ENCODE measurements at places on chromosomes 3 and 15. TPM values are rescaled to one million over a fixed set of nuclear protein-coding genes. Genes with fewer than 3 reads are reported as not detected.
A peak's percentile ranks its signal among the peaks of the same experiment; 100 is the strongest.

TJP1 gene
- 128 TPM for total RNA-seq

CYP1A1 gene
- 7.6 TPM for total RNA-seq

GRCh38 chr3:94336046-94336753, 273.3 kb downstream of the NSUN3 start:
- peaks cover 3% of the 10 kb centered on the region for H3K27me3 ChIP-seq
- no peak overlapping the region for H3K4me3 ChIP-seq
- no peak overlapping the region for H3K27ac ChIP-seq
- no peaks in the 10 kb centered on the region for H3K36me3 ChIP-seq

DNA sequence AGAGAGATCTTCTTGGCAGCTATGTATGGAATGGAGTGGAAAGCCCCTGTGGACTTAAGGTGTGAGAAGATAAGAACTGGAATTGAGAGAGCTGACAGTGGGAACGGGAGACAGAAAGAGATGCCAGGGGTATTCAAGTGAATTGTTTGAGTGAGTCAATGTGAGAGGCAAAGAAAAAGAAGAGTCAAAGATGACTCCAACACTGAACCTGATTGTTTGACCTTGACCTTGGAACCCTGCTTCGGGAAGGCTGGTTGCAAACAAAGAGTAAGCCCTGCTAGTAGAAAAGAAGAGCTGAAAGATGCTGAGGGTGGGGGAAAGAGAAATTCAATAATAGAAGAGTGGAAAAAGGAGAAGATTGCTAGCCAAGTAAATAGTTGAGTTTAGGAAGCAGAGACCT, 238.6 kb downstream of the BBX start:
- no peaks in the 10 kb centered on the region for H3K4me1 ChIP-seq
- no peak overlapping the region for H3K4me3 ChIP-seq
- no peaks in the 10 kb centered on the region for H3K36me3 ChIP-seq

- H3K27me3 ChIP-seq = no peaks in the 10 kb centered on the region
- DNase-seq = peak; percentile 30
- no peak overlapping the region for H3K27ac ChIP-seq
- H3K4me3 ChIP-seq = no peak overlapping the region
- H3K4me1 ChIP-seq = no peaks in the 10 kb centered on the region
These were observed 164.0 kb downstream of the IL20RB start for GRCh38 chr3:137121704-137122314.

- no peak overlapping the region for H3K27ac ChIP-seq
- no peaks in the 10 kb centered on the region for H3K27me3 ChIP-seq
- H3K4me3 ChIP-seq = no peak overlapping the region
- H3K4me1 ChIP-seq = no peaks in the 10 kb centered on the region
These were observed 309.3 kb downstream of the SV2B start for GRCh38 chr15:91409387-91409786.

GRCh38 chr15:48374472-48374871, 43.2 kb downstream of the DUT start:
- no peak overlapping the region for H3K4me3 ChIP-seq
- H3K4me1 ChIP-seq = peaks cover 10% of the 10 kb centered on the region
- no peaks in the 10 kb centered on the region for H3K27me3 ChIP-seq
- no peak for DNase-seq

DNA sequence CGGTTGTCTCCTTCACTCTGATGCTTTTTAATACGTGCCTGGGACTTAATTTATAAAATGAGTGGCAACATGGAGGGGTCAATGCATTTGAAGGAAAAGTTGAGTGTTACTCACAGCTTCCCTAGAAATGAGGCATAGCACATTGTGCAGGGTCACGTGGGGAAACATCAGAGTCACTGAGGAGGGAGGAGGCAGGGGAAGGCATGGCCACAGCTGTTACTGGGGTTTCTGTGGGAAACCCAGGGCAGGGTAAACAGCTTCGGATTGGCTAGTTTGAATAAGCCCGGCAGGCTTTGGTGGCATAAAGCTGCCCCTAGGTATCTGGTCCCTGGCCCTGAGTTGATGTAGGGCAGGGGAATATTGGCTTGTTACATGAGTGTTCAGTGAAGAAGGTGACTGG, 98.9 kb upstream of the ST8SIA2 start:
- H3K27me3 ChIP-seq = no peaks in the 10 kb centered on the region
- no peak overlapping the region for H3K27ac ChIP-seq
- H3K4me3 ChIP-seq = no peak overlapping the region
- DNase-seq = no peak
- H3K4me1 ChIP-seq = no peaks in the 10 kb centered on the region

DNA sequence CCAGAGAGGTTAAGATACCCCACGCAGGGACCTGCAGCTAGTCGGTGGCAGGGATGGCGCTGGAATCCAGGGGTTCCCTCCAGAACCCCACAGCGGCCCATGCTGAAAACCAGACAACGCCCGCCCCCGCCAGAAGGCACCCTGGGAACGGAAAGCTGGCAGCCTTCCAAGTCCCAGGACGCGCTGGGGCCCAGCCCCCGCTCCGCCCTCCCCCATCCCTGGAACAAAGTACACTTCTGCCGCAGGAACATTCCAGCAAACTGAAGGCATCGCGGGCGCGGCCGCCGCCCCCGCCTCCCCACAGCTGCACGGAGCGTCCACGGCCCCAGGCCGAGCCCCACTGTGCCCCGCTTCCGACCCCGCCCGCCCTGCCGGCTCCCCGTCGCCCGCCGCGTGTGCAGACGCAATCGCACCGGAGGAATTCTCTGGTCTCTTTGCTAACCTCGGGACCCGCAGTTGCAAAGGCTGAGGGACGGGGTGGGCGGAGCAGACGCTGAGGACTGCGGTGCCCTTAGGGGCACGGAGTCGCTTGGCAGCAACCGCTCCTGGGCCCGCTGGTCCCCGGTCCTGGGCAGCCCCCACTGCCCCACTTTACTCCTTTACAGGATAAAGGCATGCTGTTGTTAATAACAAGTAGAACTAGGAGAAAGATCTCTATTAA, 44.8 kb upstream of the RNU6-1 start:
- peaks cover 2% of the 10 kb centered on the region for H3K4me1 ChIP-seq
- peak; percentile 43 for DNase-seq
- H3K4me3 ChIP-seq = peak overlapping the region; percentile 68
- H3K36me3 ChIP-seq = no peaks in the 10 kb centered on the region
- H3K27me3 ChIP-seq = peaks cover 10% of the 10 kb centered on the region

DNA sequence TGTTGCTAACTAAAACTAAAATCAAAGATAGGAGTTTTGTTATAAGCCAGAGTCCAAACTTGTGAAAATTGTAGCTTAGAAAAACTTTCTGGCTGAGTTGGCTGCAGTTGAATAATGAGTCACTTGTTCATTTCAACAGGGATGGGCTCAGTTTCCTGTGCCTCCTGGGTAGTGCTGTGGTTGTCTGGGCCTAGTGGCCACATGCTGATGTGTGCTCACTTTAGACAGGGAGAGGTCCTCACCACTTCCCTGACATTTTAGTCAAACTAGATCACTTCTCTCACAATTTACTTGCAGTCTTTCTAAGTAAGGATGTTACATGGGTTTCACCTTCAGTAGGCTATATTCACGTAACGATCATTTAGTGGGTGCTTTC, 6.3 kb upstream of the UBE2Q2 start:
- H3K4me3 ChIP-seq = no peak overlapping the region
- no peak overlapping the region for H3K27ac ChIP-seq
- peaks cover 10% of the 10 kb centered on the region for H3K4me1 ChIP-seq
- no peaks in the 10 kb centered on the region for H3K36me3 ChIP-seq
- H3K27me3 ChIP-seq = no peaks in the 10 kb centered on the region
- DNase-seq = peak; percentile 42

GRCh38 chr15:92288755-92289154, 104.9 kb upstream of the ST8SIA2 start:
- no peaks in the 10 kb centered on the region for H3K27me3 ChIP-seq
- DNase-seq = no peak
- H3K36me3 ChIP-seq = no peaks in the 10 kb centered on the region
- no peak overlapping the region for H3K4me3 ChIP-seq
- H3K27ac ChIP-seq = no peak overlapping the region
- H3K4me1 ChIP-seq = no peaks in the 10 kb centered on the region

- H3K27me3 ChIP-seq = peaks cover 15% of the 10 kb centered on the region
- H3K27ac ChIP-seq = no peak overlapping the region
- H3K4me3 ChIP-seq = no peak overlapping the region
- H3K36me3 ChIP-seq = no peaks in the 10 kb centered on the region
These were observed 23.4 kb upstream of the DYNC1LI1 start for GRCh38 chr3:32593903-32594525.

- H3K27me3 ChIP-seq = no peaks in the 10 kb centered on the region
- no peak overlapping the region for H3K27ac ChIP-seq
- DNase-seq = peak; percentile 73
- H3K36me3 ChIP-seq = no peaks in the 10 kb centered on the region
These were observed 5.4 kb upstream of the ALDH1A2 start for GRCh38 chr15:58070801-58071418.

GRCh38 chr3:109442531-109442930, 105.2 kb upstream of the DPPA4 start:
- DNase-seq = no peak
- no peaks in the 10 kb centered on the region for H3K4me1 ChIP-seq
- no peaks in the 10 kb centered on the region for H3K36me3 ChIP-seq
- no peak overlapping the region for H3K4me3 ChIP-seq
- H3K27ac ChIP-seq = no peak overlapping the region

- H3K4me3 ChIP-seq = no peak overlapping the region
- H3K36me3 ChIP-seq = no peaks in the 10 kb centered on the region
- H3K4me1 ChIP-seq = no peaks in the 10 kb centered on the region
- no peaks in the 10 kb centered on the region for H3K27me3 ChIP-seq
- no peak for DNase-seq
- no peak overlapping the region for H3K27ac ChIP-seq
These were observed 935.0 kb downstream of the FHIT start for GRCh38 chr3:60316121-60316797.

GRCh38 chr15:42591238-42591934, 16.0 kb downstream of the STARD9 start:
- H3K27me3 ChIP-seq = no peaks in the 10 kb centered on the region
- H3K4me1 ChIP-seq = peaks cover 2% of the 10 kb centered on the region
- peak; percentile 47 for DNase-seq
- H3K36me3 ChIP-seq = no peaks in the 10 kb centered on the region
- H3K27ac ChIP-seq = no peak overlapping the region

DNA sequence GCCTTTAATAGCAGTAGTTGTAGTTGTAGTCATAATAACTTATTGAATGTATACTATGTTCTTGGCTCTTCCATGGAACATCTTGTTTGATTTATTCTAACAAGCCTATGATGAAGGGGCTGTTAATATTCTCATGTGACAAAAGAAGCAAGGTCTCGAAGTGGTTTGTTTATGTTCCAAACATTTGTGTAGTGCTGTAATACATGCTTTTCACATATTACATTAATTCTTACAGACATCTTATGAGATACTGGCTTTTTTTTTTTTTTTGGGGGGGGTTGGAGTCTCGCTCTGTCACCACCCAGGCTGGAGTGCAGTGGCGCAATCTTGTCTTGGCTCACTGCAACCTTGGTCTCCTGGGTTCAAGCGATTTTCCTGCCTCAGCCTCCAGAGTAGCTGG, 252.3 kb downstream of the PTPRG start:
- no peak overlapping the region for H3K27ac ChIP-seq
- no peaks in the 10 kb centered on the region for H3K4me1 ChIP-seq
- H3K4me3 ChIP-seq = no peak overlapping the region
- H3K27me3 ChIP-seq = no peaks in the 10 kb centered on the region
- DNase-seq = no peak

DNA sequence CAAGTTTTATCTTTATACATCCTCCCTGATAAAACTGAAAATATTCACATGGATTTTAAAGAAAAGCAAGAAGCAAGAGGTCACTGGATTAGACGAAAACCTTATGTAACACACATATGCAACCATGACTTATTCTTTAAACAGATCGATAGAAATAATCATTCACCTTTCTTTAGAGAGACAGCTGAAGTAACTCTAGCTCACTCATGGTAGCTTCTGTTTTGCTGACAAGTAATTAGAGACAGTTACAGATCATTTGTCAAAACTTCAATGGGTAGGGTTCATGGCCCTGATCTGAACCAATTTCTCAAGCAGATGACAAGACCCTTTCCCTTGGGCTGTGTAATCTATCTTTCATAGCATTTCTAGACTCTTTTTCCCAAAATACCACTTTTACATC, 74.5 kb downstream of the PLCH1 start:
- no peak overlapping the region for H3K4me3 ChIP-seq
- H3K27ac ChIP-seq = no peak overlapping the region
- no peak for DNase-seq
- H3K36me3 ChIP-seq = no peaks in the 10 kb centered on the region
- H3K4me1 ChIP-seq = no peaks in the 10 kb centered on the region

GRCh38 chr15:57736591-57736990, 30.1 kb downstream of the POLR2M start:
- peaks cover 10% of the 10 kb centered on the region for H3K4me1 ChIP-seq
- H3K36me3 ChIP-seq = no peaks in the 10 kb centered on the region
- H3K4me3 ChIP-seq = no peak overlapping the region

DNA sequence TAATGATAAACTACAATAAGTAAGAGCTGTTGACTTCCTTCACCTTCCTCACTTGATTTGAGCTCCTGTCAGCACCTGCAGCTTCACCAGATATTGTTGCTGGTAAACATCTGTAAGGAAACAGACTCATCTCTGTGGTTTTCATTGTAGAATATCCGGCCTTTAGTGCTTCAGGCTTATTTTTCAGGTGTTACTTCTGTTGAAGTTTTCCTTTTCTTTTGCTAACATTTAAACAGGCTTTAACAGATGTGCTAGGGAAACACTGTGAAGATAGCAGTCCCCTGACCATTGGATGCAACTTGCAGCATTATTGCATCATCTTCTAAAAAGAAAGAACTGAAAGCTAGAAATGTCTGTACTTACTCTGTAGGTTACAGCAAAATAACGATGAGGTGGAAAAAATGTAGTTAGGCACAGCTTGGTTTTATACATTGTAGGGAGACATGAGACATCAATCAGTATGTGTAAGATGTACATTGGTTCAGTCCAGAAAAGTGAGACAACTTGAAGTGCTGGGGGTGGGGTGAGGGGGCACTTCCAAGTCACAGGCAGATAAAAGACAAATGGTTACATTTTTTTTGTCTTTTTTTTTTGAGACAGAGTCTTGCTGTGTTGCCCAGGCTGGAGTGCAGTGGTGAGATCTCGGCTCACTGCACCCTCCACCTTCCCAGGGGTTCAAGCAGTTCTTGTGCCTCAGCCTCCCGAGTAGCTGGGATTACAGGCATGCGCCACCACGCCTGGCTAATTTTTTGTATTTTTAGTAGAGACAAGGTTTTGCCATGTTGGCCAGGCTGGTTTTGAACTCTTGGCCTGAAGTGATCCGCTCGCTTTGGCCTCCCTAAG, 10.2 kb downstream of the EDEM1 start:
- H3K36me3 ChIP-seq = peaks cover 11% of the 10 kb centered on the region
- H3K4me1 ChIP-seq = peaks cover 38% of the 10 kb centered on the region
- no peak overlapping the region for H3K4me3 ChIP-seq
- peak overlapping the region; percentile 75 for H3K27ac ChIP-seq
- DNase-seq = no peak

GRCh38 chr3:184710870-184711492, 883 bp downstream of the MAGEF1 start:
- no peaks in the 10 kb centered on the region for H3K36me3 ChIP-seq
- peak overlapping the region; percentile 73 for H3K4me3 ChIP-seq

DNA sequence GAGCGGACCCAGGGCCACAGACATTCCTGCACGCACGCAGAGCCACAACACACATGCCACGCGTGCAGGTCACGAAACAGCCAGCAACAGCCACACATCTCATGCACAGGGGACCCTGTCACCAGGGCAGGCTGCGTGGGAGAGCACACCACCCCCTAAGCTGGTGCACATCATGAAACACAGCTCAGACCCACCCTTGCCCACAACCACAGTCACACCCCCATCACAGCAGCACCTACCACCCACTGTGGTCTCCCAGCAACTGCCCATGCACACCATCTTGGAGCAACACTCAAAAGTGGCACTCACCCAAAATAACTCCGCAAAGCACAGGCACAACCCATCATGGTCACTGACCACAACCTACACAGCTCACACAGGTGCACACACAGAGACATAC, 75.7 kb downstream of the OCA2 start:
- H3K4me3 ChIP-seq = no peak overlapping the region
- no peak for DNase-seq
- H3K36me3 ChIP-seq = no peaks in the 10 kb centered on the region
- no peaks in the 10 kb centered on the region for H3K27me3 ChIP-seq

Measured in endothelial cell of umbilical vein (primary cell).